H7 (cell line): ENCODE measurements at places on chromosomes 3 and 15. TPM values are rescaled to one million over a fixed set of nuclear protein-coding genes. Genes with fewer than 3 reads are reported as not detected.

The LRCH3 gene
- total RNA-seq = 21.4 and 21.5 TPM in 2 replicates

The GP5 gene
- total RNA-seq = not detected in 2 replicates

The CRYGS gene
- 0.81 and 1.8 TPM in 2 replicates for total RNA-seq

The TEX9 gene
- 7.2 and 8.8 TPM in 2 replicates for total RNA-seq

The IGSF11 gene
- 0.66 and 0.89 TPM in 2 replicates for total RNA-seq

The MYZAP gene
- total RNA-seq = 0.35 and 0.81 TPM in 2 replicates

The PP2D1 gene
- not detected in 2 replicates for total RNA-seq
